A549 treated with Mapracorat at 1 μM for 4 hours (cell line): ENCODE measurements at places on chromosomes 11 and 22. TPM values are rescaled to one million over a fixed set of nuclear protein-coding genes. Genes with fewer than 3 reads are reported as not detected.

The KCNE3 gene
- not detected in 5 replicates for total RNA-seq

The TRIM29 gene
- total RNA-seq, result 19.3 to 24.1 TPM (median 22.6 TPM) in 5 replicates

The ELMOD1 gene
- total RNA-seq, result 0.17 to 0.39 TPM (median 0.36 TPM) in 5 replicates

The CASP1 gene
- 0.45 to 1.0 TPM (median 0.57 TPM) in 3 of 5 replicates, not detected in the others for total RNA-seq

The ARHGAP32 gene
- total RNA-seq, result 2.8 to 5.1 TPM (median 4.0 TPM) in 5 replicates
